ENCODE measurements at places on chromosomes 5 and 9.
A peak's percentile ranks its signal among the peaks of the same experiment; 100 is the strongest.

DNA sequence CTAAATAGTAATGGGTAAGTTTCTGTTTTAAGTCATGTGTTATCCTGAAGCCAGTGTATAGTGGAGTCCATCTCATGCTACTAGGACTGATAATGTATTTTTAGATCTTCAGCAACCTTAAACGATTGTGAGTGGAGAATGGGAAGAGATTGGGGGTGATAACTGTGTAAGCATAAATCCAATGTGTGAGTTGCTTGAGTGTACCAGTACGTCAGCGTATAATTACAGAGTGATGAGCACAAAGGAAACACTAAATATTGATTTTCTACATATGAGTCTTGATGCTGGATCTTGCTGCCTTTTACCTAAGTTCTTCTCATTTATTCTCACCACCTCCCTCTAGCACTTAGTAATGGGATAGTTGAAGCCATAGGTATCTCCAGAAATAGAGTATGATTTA is 16.3 kb upstream of the IZUMO3 start:
- DNase-seq = no peak

DNA sequence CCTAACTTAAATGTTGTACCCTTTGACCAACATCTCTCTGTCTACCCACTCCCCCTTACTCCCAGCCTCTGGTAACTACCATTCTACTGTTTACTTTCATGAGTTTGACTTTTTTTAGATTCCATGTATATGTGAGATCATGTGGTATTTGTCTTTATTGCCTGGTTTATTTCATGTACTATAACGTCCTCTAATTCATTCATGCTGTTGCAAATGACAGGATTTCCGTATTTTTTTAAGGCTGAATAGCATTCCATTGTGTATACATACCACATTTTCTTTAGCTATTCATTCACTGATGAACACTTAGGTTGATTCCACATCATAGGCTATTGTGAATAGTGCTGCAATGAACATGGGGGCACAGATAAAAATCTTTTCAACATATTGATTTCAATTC is 11.8 kb upstream of the NDUFB6 start:
- DNase-seq = no peak

DNA sequence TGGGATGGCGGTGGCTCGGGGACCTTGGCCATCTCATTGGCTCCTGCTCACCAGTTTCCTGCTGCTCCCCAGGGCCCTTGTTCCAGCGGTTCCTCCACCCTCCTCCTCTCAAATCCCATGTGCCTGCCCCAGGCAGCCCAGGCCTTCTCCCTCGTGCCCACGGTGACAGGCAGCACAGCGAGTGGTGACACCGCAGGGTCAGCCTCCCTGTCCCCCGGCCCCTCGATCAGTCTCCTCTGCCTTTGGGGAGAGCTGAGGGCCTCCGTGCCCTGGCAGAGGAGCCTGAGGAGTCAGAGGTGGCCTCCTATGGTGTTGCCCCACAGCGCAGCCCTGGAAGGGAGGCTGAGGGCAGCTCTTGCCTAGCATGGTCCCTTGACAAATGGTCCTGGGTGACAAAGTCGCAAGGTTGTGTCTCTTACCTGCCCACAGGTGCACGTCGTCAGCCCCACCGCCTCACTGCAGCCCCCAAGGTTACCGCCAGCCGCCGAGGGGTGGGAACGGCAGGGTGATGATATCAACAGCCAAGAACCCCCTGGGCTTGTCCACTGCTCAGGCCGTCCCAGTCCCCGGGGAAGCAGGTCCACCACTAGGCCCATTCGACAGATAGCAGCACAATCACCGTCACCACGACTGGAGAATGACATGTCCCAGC is 49.8 kb downstream of the NEK6 start:
- no peak for DNase-seq

- DNase-seq = no peak
Measured at GRCh38 chr9:93809204-93809940, 145.8 kb downstream of the BARX1 start.

DNA sequence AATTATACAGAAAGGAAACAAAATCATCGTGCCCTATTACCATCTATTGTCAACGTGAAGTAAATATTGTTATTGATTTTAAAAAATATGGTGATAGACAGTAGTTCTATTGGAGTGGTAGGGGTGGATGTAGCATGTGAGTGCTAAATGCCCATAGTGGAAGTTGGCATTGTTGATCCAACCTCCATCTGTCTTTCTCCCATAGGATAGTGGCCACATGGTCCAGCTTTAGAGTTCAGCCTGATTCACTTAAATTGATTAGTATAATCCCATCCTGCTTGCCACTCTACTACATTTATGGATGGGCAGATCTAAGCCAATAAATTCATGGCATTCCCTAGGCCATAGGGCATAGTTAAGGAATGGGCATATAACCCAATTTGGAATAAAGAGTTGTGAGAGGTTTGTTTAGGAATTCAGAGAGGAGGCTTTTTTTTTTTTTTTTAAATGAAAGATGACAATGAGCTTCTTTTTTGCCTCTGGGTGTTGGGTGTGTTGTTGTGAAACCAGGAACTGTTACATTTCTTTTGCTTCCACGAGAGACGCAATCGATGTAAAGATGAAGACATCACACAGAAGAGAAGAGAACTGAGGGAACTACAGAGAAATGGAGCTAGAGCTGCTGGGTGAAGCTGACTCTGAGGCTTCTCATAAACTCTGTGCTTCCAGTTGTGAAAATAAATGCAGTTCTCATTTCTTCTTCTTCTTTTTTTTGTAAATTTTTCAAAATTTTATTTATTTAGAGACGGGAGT is 12.5 kb upstream of the CHD1 start:
- no peak for DNase-seq

DNA sequence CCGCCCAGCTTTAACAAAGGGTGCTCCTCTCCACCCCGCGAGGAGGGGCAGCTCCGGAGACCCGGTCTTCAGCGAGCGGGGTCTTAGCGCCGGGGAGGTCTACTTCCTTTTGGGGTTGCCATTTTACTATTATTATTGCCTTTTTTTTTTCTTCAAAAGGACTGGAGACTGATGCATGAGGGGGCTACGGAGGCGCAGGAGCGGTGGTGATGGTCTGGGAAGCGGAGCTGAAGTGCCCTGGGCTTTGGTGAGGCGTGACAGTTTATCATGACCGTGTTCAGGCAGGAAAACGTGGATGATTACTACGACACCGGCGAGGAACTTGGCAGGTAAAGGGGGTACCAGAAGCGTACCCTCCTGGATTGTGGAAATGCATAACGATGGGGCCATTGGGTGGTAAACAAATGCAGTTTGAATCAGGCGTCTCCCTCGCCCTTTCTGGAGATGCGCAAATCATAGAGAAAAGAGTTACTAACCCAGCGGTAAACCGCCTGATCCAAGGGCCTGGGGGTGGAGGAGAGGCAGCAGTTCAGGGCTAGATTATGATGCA is 1.2 kb downstream of the DAPK1 start:
- no peak for DNase-seq

DNA sequence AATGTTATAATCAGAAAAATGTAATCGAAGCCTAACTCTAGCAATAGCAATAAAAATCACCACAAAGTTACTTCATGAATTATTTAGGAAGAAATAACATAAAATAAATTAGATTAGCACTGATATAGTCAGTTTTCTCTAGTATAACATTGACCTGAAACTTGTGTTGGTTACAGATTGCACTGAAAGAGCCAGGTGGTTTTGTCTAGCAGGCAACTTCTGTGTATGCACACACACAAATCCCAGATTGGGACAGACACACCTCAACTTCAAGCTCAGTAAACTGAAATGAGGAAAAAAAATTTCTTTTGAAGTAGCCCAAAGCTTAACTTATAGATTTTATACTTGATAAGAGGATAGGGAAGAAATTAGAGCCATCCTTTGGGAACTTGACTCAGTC is 129.3 kb downstream of the EFNA5 start:
- no peak for DNase-seq

DNA sequence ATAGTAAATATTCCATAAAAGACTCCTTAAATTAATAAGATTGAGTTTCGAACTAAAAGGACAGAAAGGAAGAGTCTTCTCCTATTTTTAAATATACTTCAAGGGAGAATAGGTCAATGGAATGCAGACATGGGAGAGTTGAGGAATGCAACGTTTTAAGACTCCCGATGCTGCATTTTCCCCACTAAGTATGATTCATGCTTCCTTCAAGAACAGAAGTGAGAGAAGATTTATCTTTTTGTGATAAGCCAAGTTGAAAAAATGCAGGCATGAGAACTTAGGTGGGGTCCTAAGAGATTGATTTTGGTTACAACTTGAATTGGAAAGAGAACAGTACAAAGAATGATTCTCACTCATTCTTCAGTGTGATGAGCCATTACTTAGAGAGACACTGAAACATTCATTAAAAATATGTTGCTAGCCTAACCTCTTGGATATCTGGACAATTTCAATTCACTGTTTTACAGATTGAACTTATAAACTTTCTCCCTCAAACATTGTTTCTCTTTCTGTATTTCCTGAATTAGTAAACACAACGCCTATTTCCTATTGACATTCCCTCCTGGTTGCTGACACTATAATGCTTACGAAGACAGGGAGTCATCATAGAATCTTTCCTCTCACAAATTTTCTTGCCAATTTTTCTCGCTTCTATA is 1666.1 kb upstream of the WWC1 start:
- no peak for DNase-seq

DNA sequence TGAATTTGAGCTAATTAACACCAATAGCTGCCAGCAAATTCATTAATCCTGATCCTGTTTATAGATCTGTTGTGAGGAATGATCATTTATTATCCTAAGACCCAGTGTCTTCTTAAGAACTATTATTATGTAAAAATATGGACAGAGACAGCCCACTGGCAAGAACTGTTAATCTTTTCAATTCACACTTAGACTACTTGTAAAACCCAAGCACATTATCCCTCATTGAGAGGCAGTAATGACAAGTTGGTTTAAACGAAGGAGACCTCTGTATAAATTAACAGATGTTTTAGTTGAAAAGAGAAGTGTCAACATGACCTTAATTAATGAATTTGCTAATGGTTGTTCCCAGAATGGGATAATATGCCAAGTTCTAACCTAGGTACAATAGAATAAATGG is 270.3 kb upstream of the IZUMO3 start:
- no peak for DNase-seq

GRCh38 chr5:1831257-1831656 is 30.1 kb downstream of the NDUFS6 start:
- no peak for DNase-seq

GRCh38 chr9:72290311-72290710 is 74.7 kb downstream of the ZFAND5 start:
- DNase-seq = no peak

- no peak for DNase-seq
Measured at GRCh38 chr9:126953041-126953809, 38.6 kb downstream of the RALGPS1 start.

GRCh38 chr5:82332886-82333615 is 54.9 kb upstream of the RPS23 start:
- no peak for DNase-seq

- no peak for DNase-seq
Measured at GRCh38 chr5:15577132-15577531, 77.2 kb downstream of the FBXL7 start.

- DNase-seq = peak; percentile 82
Measured at GRCh38 chr9:133532937-133533668, 1.4 kb upstream of the ADAMTSL2 start.

DNA sequence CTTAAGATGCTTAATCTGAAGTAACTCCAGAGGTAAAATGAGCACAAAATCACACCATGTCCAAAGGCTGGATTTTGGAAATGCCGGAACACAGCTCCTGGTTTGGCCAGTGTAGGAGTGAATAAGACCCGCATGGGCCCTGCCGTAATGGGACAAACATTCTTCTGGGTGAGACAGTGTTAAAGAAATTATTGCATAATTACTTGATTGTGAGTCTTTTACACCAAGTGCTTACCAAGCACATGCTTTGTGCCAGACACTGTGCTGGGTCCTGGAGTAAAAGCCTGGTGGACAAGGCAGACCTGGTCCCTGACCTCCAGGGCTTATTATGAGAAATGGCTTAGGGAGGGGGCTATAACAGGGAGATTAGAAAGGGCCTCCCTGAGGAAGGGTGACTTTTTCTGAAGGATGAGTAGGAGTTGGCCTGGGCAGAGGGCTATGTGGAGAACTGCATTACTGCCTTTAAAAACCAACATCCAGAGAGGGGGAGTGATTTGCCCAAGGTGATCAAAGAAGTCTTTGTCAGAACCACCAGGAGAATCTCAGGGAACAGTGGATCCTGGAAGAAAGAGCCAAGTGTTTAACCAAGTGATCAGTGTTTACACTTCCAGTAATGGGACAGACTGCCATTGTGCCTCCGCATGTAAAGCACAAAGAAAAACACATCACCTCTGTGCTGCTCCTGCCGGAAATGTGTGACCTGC is 3.5 kb downstream of the PDE6A start:
- no peak for DNase-seq

- no peak for DNase-seq
Measured at GRCh38 chr5:169954786-169955185, 25.5 kb downstream of the INSYN2B start.

- DNase-seq = no peak
Measured at GRCh38 chr5:113652161-113652560, 138.7 kb downstream of the YTHDC2 start.

- no peak for DNase-seq
Measured at GRCh38 chr5:127725673-127726072, 22.5 kb downstream of the CCDC192 start.

DNA sequence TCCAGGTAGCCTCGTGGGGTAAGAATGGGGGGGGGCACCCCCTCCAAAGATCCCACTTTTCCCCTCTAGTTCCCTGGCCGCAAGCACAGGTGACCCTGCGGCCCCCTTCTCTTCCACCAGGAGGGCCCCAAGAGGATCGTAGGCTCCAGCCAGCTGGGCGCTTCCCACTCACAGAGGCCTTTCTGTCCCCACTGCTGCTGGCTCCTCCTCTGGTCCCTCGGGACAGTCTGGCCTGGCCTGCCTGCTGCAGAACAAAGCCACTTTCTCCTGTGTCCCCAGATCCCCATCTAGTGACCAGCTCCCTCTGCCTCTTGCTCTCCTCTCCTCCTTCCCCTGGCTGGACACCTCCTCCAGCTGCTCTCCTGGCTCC is 534 bp upstream of the SAPCD2 start:
- DNase-seq = no peak

GRCh38 chr5:89444088-89444487 is 561.1 kb upstream of the MEF2C start:
- no peak for DNase-seq

- DNase-seq = no peak
Measured at GRCh38 chr5:125559296-125559695, 812.9 kb upstream of the ZNF608 start.

DNA sequence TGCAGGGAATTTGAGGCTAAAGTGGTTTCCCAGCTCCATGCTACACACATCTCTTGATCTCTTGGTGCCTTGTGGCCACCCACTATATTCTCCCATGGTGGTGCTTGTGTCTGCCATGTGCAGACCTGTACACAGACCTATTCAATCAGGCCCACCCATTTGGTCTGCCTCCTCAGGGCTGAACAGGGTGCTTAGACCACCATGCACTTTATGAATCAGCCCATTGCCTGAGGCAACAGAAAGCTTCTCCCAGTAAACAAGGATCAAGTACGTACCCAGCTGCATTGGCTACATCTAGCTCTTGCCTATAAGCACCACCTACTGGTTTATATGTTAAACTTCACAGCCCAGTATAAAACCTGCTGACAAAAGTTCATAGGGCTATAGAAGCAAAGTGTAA is 664.3 kb upstream of the EDIL3 start:
- no peak for DNase-seq

Measured in stimulated activated CD4-positive, alpha-beta T cell treated with anti-CD3 and anti-CD28 coated beads, Interleukin-2, amount 100 ng/mL, for 24 hours (primary cell).